ENCODE measurements at places on chromosomes 6 and 20. TPM values are rescaled to one million over a fixed set of nuclear protein-coding genes. Genes with fewer than 3 reads are reported as not detected.

GRCh38 chr6:129359811-129360681 lies 349.9 kb downstream of the ARHGAP18 start:
- no peak for DNase-seq

- DNase-seq = no peak
Observed at GRCh38 chr6:111485342-111485741, 2.3 kb upstream of the REV3L start.

- DNase-seq = no peak
Observed at GRCh38 chr6:10763006-10763405, 15.4 kb downstream of the TMEM14B start.

DNA sequence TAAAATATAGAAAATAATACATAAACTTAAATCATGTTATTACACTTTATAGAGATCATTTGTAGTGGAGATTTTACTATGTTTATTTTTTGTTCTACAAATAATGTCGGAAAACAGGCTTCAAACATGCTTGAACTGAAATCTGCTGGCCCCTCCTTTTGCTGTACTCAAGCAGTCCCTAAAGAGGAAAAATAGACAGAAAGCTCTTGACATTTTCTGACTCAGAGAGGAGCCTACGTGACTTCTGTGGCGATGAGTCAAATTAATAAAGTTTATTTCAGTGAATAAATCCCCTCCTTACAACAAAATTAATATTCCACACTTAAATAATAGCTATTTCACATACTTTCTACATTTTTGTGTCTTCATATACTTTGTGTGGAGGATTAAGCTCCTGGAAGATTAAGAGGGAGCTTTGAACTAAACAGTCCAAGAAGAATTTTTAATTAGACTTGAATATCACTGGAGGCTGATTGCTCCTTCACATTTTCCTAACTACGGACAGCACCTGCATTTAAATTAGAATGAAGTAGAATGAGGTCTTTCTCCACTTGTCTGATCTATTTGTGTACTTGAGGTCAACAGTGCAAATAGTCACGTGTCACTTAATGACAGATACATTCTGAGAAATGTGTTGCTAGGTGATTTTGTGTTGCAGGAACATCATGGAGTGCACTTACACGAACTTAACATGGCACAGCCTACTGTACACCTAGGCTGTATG lies 1.7 kb upstream of the TREM1 start:
- DNase-seq = no peak

GRCh38 chr6:68651011-68651985 lies 16.2 kb downstream of the ADGRB3 start:
- DNase-seq = no peak

DNA sequence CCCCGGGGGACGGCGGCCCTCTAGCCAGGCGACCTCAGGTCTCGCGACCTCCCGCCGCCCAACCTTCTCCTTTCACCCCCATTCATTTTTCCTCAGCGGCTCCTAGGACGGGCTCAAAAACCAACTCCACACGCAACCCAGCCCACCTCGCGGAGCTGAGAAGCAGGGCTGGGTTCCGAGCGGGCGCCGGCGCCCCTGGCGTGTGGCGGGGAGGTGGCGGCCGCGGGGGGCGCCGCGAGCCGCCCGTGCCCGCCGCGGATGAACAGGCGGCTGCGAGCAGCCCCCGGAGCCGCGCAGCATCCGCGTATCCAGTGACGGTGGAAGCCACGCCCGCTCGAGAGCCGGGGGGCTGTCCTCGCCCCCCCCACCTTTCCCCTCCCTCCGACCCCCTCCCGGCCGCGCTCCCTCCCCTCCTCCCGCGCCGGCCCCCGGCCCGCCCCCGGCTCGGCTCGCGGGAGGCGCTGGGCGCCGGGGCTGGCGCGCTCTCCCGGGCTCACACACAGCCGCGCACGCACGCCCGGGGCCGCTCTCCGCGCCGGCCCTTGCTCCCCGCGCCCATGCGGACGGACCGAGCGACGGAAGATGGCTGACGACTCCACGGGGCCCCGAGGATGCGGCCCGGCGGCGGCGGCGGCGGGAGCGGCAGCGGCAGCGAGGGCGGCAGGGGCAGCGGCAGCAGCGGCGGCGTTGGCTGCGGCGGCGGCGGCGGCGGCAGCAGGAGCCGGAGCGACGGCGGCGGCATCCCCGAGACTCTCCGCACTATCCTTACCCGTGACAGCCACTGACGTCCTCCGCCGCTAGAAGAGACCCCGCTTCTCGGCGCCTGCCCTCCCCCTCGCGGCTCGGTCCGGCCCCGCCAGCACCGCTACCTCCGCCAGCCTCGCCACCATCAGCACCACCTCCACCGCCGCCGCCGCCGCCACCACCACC lies at the start of gene SOBP:
Gene SOBP (plus strand): TSS at position 482 of the 930 bp plus-strand sequence. CDS start 500 bp downstream, outside the sequence.
- peak; percentile 96 for DNase-seq

DNA sequence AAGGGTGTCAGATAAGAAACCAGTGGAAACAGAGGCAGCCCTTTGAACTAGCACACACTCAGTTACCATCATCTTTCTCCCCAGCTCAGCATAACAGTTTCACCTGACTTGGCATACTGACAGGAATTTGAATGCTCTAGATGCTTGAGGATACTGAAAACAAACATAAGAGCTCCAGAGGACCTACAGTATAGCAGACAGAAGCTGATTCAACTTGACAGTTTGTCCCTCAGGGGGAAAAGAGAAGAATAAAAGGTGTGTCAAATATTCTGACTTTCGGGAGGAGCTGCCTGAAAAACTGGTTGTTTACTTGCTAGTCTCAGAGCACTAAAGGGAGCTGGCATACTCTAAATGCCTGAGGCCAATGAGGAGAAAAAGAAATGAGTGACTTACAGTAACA lies 35.1 kb downstream of the EYS start:
- no peak for DNase-seq

GRCh38 chr20:23269954-23270353 lies 80.6 kb upstream of the NXT1 start:
- no peak for DNase-seq

DNA sequence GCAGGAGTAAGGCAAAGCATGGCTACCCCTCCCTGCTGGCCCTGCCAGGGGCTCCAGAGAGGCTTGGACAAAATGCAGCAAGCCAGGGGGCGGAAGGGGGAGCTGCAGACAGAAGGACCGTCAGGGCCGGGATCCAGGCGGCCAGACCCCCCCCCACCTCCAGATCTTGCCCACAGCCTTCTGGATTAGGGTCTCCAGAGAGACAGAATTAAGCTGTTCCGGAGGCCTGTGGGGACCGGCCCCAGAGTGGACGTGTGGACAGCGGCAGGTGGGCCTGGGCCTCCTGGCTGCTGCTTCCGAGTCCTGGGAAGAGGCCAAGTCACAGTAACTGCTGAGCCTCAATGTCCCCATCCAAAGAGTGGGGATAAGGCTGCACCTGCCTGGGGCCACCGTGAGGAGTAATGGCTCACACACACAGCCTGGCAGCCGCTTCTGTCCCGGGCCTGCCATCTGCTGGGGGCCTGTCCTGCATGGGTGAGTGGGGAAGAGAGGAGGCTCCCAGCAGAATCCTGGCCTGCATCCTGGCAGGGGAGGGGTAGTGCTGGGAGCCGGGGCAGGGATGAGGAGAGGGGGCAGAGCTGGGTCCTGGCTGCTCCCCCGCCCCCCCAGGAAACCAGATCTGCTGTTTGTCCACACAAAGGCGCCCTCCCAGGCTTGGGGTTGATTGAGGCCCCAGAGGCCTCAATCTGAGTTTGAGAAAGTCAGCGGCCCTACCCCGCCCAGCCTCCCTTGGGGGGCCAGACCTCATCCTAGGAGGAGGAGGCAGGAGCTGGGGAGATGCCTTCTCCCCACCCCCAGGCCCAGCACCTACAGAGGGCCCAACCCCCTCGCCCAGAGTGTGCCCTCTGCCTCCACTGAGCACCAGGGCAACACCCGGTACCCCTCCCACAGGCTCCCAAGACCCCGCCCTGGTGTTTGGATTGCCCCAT lies 3.9 kb downstream of the LAMA5 start:
- peak; percentile 60 for DNase-seq

DNA sequence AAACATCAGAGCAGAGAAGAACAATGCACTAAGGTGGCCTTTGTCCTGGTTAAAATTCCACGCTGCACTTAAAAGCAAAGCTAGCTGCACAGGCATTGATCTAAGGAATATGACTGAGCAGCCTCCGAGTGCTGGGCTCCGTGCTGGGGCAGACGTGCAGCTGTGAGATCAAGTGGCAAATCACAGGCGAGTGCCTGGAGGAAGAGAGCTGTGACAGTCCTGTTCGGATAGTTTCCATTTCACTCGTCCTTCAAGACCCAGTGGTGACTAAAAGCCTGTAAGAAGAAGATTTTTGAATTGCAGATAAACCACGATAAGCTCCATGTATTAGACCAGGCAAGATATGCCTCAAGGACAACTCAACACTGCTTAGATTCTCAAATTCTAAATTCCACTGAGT lies 247.9 kb downstream of the ANKRD60 start:
- DNase-seq = no peak

DNA sequence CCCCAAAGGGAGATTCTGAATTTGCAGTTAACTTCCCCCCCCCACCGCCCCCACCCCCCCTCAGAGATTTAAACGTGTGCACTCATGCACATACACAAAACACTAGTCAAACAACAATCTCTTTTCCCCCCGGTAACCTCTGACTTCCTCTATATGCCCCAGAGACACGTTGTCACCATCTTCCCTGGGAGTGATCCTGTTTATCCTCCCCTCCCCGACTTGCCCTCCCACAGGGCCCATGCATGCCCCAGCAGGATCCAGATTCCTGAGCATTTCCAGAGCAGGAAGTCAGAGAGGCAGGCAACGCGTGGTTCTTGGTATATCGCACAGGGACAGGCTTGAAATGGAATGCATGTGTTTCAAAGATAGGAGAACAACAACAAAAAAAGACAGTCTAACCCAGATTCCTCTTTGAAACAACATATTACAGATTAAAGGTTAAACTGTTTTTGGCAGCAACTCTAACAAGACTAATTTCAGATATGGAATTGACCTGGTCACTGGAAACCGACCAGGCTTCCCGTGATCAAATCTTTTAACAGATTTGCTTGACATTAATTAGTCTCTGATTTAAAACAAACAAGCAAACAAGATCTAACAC lies 1.3 kb downstream of the BLCAP start:
- peak; percentile 82 for DNase-seq

GRCh38 chr6:156306531-156306930 lies 470.6 kb upstream of the ARID1B start:
- DNase-seq = no peak

DNA sequence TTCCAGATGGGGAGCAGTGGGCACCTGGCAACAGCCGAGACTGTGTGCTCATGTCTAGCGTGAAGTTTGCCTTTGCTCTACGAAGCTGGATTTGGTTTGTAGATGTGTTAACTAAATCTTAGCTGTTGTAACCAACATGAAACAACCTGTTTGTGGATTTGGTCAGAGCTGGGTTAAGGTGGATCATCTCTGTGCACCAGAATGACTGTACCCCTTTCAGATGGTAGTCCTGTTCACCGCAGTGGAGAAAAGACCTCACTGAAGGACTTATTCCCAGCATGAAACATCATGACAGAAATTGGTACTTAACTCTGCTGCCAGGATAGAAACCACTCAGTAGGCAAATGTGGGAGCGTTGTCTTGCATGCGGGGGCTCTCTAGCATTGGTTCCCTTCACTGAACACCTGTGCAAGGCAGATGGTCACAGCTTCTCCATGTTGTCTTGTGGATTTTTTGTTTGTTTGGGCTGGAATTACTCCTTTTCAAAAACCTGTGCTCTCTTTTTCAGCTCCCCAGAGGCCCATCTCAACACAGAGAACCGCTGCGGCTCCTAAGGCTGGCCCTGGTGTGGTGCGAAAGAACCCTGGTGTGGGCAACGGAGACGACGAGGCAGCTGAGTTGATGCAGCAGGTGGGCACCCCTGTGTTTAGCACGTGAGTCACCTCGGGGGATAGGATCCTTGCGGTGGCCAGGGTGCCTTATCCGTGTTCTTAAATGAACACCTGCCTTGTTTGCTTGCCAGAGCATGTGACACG lies 19.3 kb upstream of the EFCAB8 start:
- no peak for DNase-seq

GRCh38 chr6:41683523-41684310 lies 45.4 kb downstream of the MDFI start:
- DNase-seq = peak; percentile 96

GRCh38 chr6:92139601-92140000 lies 1279.8 kb downstream of the EPHA7 start:
- DNase-seq = no peak

DNA sequence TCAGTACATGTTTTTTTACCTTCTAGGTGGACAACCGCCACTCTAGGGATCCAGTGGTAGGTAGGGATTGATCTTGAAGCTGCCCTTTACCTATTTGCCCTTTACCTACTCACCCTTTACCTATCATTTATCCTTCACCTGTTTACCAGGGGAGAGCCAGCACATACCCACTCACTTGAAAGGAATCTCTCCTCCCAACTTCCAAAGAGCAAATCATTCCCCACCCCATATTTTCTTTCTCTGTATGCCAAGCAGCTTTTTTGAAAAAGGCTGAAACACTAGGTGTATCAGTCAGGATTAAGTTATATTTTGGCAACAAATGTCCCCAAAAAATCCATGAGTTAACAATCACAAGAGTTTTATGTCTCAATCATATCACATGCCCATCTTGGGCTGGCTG lies 10.5 kb upstream of the EPM2A start:
- no peak for DNase-seq

DNA sequence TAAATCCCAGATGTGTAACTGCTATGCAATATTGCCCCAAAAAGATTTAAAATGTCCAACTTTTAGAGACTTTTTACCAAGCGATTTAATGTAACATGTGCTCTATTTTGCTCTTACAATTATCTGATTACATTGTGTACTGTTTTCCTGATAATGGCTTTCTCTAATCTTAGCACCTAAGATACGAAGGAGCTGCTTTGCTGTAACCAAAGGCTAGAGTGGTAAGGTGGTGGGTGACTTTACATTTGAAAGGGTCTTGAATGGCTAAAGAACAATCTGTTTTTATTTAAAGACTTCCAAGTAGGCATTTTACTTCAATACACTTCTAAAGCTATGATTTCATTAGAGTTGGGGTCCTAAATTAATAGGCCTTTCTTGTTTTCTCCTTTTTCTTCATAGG lies 1201.6 kb upstream of the MAP3K7 start:
- DNase-seq = no peak

DNA sequence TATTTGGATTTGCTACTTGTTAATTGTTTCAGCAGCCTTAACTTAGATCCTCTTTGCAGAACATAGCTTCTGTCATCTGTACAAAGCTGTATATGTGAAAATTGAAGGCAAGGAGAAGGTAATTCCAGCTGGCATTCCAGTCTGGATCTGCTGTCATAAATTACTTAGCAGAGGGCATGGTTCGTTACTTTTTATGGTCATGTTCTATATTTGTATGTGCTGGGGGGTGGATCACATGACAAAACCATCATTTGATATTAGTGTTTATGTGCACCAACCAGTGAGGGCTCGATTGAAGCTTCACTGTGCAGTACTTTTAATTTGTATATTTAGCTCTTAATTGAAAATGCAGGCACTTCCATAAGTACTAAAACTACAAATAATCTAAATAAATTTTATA lies 80.2 kb downstream of the CAP2 start:
- no peak for DNase-seq

IP6K3 gene
- 0.21 TPM for polyA plus RNA-seq

RFX6 gene
- not detected for polyA plus RNA-seq

PRSS16 gene
- polyA plus RNA-seq = 0.07 TPM

TREM1 gene
- not detected for polyA plus RNA-seq

HLA-DQB1 gene
- polyA plus RNA-seq = not detected

CPNE5 gene
- polyA plus RNA-seq = 0.30 TPM

LGSN gene
- polyA plus RNA-seq = not detected

KCNK5 gene
- not detected for polyA plus RNA-seq

RNF144B gene
- 1.2 TPM for polyA plus RNA-seq

PPP1R3G gene
- 0.08 TPM for polyA plus RNA-seq

ALDH5A1 gene
- polyA plus RNA-seq = 3.0 TPM

FAM83D gene
- 18.9 TPM for polyA plus RNA-seq

SAMD10 gene
- polyA plus RNA-seq = 11.0 TPM

All from SK-N-SH (cell line).